Putamen (tissue), 1 donor: ENCODE measurements at places on chromosomes 4 and X.

GRCh38 chr4:77443941-77444340 is 161.7 kb upstream of the CXCL13 start:
- DNase-seq = no peak

GRCh38 chr4:127120441-127121090 is 512.2 kb upstream of the INTU start:
- DNase-seq = no peak

GRCh38 chr4:23937173-23937572 is 47.3 kb upstream of the PPARGC1A start:
- no peak for DNase-seq

- DNase-seq = no peak
These were observed 114.0 kb downstream of the BMPR1B start for GRCh38 chr4:94871644-94872305.

DNA sequence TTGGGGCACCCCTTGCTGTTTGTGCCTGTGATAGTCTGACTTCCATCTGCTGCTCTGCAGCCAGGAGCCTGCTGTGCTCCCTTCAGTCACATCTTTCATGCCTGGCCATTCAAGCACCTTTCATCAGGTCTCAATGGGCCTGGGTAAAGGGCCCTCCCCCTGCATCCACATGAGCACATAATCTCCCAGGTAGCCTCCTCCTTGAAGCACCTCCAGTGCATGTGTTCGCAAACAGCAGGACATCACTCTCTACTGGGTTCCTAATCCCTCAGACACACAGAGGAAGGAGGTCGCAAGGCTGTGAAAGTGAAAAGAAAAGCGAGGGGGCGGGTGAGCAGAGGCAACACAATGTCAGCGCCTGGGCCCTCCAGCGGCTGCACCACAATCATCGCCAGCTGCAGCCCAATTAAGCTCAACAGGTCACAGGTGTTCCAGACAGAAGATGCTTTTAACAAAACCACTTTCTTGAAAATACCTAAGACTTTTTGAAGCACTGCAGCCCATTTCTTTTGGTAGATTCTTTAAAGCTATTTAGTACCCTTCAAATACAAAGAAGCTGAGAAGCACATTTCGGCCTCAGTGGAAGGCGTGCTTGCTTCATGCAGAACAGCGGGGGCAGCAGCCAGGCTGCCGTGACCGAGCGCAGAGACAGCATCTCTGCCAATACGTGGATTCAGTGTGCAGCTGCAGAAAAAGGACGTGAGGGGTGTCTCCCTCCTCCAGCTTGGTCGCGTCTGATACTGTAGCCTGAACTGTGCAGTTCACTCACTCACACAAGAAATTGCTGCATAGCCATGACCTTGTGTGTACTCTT is 92.2 kb upstream of the SPRY1 start:
- DNase-seq = peak; percentile 23

GRCh38 chr4:90060039-90060438 is 67.2 kb upstream of the CCSER1 start:
- DNase-seq = no peak

- peak; percentile 66 for DNase-seq
These were observed 18.1 kb upstream of the CHRNA9 start for GRCh38 chr4:40316782-40317635.

DNA sequence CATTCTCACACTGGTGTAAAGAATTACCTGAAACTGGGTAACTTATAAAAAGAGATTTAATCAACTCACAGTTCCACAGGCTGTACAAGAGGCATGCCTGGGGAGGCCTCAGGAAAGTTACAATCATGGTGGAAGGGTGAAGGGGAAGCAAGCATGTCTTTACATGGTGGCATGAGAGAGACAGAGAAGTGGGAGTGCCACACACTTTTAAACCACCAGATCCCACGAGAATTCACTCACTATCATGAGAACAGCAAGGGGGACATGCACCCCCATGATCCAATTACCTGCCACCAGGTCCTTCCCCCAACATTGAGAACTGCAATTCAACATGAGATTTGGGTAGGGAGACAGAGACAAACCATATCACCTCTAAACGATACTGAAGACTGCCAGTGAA is 23.0 kb downstream of the EPGN start:
- no peak for DNase-seq

GRCh38 chr4:156620786-156621185 is 350.8 kb downstream of the PDGFC start:
- DNase-seq = no peak

DNA sequence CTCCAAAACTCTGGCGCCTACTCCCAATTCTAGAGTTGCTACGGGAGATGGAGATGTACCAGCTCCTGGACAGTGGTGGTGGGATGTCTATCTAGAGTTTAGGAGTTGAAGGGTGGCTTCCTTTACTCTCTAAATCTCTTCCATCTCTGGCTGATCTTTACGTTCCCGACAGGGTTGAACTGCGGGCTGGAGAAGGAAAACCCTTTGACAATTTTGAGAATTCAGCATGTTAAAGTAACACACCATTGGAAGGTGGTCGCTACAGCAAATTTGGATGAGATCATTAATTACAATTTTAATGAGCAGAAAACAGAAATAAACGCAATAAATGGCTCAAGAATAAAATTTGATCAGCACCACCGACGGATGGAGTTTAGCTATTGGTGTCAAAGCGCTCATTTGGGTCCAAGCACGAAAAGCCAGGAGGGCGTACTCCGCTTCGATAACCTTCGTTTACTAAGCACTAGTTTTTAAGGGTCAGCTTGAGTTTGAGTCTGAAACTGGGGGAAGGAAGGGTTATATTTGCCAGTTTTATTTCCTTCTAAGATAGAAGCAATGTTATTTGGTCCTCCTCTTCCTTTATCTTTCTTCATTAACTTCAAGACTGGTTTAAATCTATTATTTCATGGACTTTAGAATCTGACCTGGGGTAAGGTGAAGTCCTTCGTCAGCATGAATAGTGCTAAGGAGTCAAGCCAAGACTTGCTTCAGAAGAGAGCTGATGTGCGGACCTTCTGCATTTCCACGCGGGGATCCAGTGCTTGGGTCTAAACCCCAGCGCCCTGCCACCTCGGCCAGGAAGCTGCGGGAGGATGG is 1.5 kb upstream of the NKX6-1 start:
- no peak for DNase-seq

GRCh38 chr4:88242144-88242543 is 42.2 kb downstream of the PPM1K start:
- no peak for DNase-seq

- DNase-seq = no peak
These were observed 21.9 kb upstream of the MAD2L1 start for GRCh38 chr4:120088507-120088906.

- DNase-seq = no peak
These were observed 23.1 kb upstream of the SLC6A14 start for GRCh38 chrX:116413273-116413672.

GRCh38 chr4:159229164-159229563 is 126.3 kb downstream of the RAPGEF2 start:
- DNase-seq = no peak

DNA sequence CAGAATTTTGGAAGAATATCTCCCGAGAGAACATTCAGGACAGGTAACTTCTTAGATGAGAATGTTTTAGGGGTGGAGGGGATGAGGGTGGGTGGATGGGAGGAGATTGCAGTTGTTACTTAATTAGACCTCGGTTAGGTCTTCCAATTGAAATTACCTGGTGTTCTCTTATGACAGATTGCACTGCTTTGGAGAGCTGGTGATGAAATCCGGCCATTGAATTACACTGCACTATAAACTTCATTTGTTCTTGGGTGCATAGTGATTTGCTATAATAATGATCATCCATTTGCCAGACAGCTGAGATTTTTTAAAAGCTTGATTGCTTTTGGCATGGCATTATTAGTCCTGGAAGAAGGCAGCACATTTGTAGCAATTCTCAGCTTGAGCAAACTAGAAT is 427.6 kb downstream of the GBA3 start:
- no peak for DNase-seq

- DNase-seq = no peak
These were observed 66.6 kb downstream of the METTL14 start for GRCh38 chr4:118751629-118752323.

- no peak for DNase-seq
These were observed 1.6 kb upstream of the OTOP1 start for GRCh38 chr4:4228356-4228668.

- no peak for DNase-seq
These were observed 118.0 kb upstream of the ATP6AP2 start for GRCh38 chrX:40462795-40463194.

GRCh38 chr4:37609626-37610025 is 76.5 kb downstream of the RELL1 start:
- DNase-seq = no peak

DNA sequence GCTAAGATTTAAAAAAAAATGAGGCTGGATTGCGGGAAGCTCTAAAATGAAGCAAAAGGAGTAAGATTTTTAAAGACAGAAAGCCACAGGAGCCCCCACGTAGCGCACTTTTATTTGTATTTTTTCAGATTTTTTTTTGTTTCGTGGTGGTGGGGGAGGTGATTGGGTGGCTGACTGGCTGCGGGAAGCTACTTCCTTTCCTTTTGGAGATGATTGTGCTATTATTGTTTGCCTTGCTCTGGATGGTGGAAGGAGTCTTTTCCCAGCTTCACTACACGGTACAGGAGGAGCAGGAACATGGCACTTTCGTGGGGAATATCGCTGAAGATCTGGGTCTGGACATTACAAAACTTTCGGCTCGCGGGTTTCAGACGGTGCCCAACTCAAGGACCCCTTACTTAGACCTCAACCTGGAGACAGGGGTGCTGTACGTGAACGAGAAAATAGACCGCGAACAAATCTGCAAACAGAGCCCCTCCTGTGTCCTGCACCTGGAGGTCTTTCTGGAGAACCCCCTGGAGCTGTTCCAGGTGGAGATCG is 908 bp downstream of the PCDH10 start:
- DNase-seq = no peak

- DNase-seq = no peak
These were observed 142.1 kb downstream of the PDGFRA start for GRCh38 chr4:54371173-54371572.

- no peak for DNase-seq
These were observed 27.3 kb upstream of the CT83 start for GRCh38 chrX:116490104-116490503.

DNA sequence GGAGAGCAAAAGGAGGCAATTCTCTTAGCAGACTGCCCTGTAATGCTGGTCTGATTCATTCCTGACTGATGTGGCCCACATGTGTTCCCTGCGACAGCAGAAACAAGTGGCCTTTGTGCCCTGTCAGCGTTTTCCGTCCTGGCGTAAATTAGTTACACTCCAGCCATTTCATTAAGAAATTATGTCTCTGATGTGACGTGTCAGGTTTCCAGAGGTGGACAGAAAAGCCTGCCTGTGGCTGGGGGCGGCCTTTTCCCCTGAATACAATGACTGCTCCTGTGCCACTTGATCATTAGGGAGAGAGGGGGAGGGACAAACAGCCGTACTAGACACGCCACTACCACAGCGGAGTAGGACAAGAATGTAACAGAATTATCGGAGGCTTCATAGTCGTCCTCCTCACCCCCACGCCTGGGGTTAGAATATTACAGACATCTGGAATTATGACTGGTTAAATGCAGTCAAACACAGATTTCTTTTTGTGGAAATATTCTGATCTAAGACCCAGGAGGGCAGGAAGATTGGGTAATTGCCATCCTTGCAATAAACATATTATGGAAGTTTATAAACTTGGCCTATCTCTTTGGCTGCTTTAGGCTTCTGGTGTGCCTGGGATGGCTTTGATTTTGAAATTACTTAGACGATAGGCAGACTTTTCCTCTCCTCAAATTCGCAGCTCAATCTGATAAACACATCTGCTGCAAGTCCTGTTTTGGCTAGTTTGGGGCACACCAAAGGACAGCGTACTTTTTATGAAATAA is 146.2 kb upstream of the BCOR start:
- no peak for DNase-seq

GRCh38 chr4:38710053-38710452 is 46.1 kb downstream of the KLF3 start:
- no peak for DNase-seq
